Dermis blood vessel endothelial cell (primary cell): ENCODE measurements at places on chromosomes 1 and 21. TPM values are rescaled to one million over a fixed set of nuclear protein-coding genes. Genes with fewer than 3 reads are reported as not detected.

DNA sequence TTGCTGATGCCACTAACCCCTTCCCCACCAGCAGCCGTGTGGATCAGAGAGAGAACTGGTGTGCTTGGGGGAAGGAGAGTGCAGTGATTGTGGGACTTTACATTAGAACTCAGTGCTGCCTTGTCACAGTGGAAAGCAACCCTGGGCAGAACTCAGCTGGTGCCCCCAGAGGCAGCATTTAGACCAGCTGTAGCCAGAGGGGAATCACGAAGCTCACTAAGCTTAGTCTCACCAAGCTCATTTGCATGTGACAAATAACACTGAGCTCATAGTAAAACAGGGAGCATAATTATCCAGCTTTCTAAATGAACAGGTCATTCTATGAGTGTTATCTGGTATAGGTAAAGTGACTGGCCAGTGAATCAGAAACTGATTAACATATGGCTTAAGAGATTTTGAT lies 9.8 kb upstream of the SMAP2 start:
- DNase-seq, result peak; percentile 14

Gene OR2T35
- total RNA-seq, result not detected in 2 replicates

DNA sequence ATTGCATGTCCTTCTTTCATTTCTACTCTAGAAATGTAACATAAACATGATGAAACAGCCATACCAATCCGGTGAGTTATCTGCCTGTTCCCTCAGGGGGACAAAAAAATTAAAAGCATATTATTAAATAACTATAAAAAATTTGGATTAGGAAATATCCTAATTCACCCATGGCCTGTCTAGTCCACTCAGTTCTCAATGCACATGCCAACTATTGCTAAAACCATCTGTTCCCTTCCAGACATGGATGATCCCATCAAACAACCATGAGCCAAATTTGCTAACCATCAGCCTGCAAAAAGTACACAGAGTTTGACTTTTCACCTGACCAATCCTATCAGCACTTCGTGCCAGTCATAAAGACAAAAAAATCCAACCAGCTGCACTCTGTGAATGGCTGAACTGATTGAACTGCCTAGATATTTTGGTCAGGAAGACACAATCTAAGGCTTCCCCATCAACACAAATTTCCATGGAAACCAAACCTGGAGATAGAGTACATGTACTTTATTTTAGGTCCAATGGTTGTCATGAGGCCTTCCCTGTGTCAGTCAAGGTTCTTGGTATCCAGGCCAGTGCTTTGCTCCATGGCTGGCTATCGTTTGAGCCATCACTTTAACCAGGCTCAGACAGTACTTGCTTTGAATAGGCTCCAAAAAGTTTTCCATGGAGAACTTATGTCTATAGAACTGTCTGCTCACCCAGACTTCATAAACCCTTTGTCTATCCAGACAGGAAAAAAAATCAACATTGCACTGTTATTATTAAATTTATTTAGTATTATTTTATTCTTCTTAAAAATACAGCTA lies 570.8 kb downstream of the LTN1 start:
- DNase-seq, result no peak

GRCh38 chr21:46600305-46600704 lies 4.6 kb downstream of the S100B start:
- no peak for DNase-seq

DNA sequence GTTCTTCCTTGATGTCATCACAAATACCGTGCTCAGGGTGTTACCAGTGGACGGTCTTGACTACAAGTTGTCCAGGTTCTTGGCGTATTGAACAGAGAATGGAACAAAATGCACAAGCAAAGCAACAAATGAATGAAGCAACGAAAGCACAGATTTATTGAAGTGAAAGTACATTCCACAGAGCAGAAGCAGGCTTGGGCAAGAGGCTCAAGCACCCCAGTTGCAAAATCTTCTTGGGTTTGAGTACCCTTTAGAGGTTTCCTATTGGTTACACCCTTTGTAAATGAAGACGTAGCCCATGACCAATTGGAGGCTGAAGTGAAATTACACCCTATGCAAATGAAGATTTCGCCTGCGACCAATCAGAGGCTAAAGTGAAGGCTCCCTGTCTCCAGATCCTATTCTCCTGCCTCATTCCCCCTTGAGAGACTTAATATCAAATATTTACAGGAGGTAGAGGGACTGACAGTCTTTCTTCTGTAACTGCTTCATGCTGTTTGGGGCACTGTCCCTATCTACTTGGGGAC lies 38.3 kb downstream of the YY1AP1 start:
- no peak for DNase-seq

- no peak for DNase-seq
Measured at GRCh38 chr1:21922090-21923013, 14.8 kb downstream of the HSPG2 start.

Gene ERI3
- total RNA-seq, result 35.1 and 36.6 TPM in 2 replicates

- no peak for DNase-seq
Measured at GRCh38 chr1:220956501-220957232, 77.4 kb downstream of the HLX start.

Gene DYNLT5
- 1.1 and 3.9 TPM in 2 replicates for total RNA-seq

GRCh38 chr1:114956570-114956969 lies 73.1 kb upstream of the TSHB start:
- peak; percentile 41 for DNase-seq

Gene KIAA1614
- total RNA-seq, result 5.9 and 6.1 TPM in 2 replicates

Gene PRAMEF2
- total RNA-seq, result not detected in 2 replicates

- peak; percentile 82 for DNase-seq
Measured at GRCh38 chr1:2548068-2548589, 8.0 kb upstream of the TNFRSF14 start.

GRCh38 chr1:200923601-200924000 lies 28.9 kb downstream of the INAVA start:
- no peak for DNase-seq

DNA sequence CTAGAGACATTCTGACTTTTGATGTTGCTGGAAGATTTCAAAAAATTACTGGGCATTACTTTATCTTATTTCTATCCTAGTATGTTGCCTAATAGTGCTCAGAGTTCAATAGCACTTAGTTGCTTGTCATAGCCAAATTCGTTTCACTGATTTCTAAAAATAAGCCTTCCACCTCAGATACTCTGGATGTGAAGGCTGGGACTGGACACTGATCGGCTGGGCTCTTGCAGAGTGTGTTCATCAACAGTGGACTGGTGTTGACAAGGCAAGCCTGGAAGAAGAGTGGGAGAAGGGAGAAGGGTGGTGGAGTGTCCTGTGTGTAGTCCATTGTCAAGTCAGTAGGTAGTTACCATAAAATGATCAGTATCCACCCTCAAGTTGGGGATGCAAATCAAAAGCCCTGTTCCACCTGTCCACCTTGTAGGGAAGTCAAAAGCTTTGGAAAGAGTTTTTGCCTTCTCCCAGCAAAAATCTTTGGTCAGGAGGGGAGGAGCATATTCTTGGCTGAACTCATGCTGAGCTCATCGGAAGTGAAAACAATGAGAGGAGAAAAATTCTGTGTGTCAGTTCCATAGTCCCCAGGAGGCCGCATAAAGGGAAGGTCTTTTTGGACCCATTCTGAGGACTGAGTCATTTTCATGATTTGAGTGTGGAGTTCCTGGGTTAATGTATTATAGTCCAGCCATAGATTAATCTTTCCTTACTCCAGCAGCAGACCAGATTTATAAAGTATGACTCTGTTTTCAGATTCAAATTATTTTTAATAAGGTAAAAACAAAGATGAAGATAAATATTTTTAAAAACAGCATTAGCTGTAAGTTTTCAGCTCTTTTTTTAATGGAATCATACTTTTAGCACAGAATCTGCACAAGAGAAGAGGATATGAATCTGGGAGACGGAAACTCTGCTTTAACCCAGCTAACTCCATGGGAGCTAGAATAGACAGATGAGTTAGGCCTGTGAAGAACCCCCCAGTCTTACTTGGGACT lies 99.5 kb upstream of the BMP8A start:
- DNase-seq, result peak; percentile 94

Gene S100A8
- not detected in 2 replicates for total RNA-seq

- no peak for DNase-seq
Measured at GRCh38 chr1:154115180-154115579, 39.7 kb downstream of the NUP210L start.

GRCh38 chr1:97297611-97298010 lies 576.0 kb downstream of the PTBP2 start:
- DNase-seq, result peak; percentile 8

- no peak for DNase-seq
Measured at GRCh38 chr1:227855687-227856086, 40.2 kb downstream of the PRSS38 start.

Gene TRAF3IP3
- not detected in 2 replicates for total RNA-seq

DNA sequence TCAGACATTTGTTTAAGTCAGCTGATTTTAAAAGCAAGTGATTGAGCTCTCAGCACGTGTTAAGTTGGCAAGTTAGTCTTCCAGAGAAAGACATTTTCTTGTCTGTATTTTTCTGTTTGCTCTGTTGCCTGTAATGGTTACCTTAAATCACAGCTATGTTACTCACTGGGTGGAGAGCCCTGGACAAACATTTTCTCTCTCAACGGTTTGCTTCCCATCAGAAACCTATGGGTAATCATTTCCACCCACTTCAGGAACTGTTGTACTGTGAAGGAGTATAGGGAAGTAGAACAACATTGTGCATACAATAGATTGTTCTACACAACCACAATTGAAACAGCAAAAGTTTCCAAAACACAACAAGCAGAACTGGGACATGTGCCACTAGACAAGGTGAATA lies 113.9 kb upstream of the DPT start:
- DNase-seq, result no peak

GRCh38 chr1:226608699-226609505 lies 60.3 kb downstream of the STUM start:
- peak; percentile 87 for DNase-seq

- no peak for DNase-seq
Measured at GRCh38 chr21:41868062-41868710, 11.0 kb downstream of the PRDM15 start.

DNA sequence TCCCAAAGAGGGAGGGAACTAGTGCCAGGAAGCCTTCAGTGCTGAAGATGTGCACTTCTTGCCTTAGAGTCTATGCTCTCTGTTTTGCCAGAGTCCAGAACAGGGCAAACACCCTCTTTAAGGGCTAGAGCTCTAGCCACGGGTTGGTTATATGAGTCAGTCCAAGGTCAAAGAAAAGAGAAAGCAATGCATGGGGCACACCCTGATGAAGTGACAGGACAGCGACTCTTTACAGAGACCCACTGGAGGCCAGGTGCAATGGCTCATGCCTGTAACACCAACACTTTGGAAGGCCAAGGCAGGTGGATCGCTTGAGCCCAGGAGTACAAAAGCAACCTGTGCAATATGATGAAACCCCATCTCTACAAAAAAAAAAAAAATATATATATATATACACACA lies 86.1 kb downstream of the TGFBR3 start:
- DNase-seq, result no peak
